ENCODE measurements at places on chromosomes 12 and 14.

DNA sequence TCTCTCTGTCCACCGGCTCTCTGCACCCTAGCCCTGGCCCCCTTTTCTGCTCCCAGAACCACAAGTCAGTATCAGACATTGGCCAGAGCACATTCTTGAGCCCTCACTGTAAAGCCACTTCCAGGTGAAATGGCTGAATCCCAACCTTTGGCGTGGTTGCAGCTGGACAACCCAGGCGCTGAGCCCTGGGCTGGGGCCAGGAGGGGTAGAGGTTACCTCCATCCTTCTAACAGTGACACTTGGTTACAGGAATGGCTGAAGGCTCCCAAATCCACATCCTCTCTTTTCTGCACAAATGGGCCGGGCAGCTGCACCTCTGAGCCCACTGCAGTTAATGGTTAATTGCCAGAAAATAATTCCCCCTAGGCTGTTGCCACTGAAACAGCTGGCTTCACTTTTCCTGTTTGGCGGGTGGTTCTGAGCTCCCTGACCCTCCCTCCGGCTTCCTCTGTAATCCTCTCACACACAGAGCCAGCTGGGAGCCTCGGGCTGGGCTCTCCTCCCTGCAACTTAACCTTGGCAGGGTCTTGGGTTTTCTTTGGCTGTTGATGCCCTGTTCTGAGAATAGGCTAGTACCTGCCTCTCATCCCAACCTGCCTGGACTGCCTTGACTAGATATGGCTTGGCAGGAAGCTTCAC is 44.1 kb downstream of the TSPAN11 start:
- no peak for DNase-seq

DNA sequence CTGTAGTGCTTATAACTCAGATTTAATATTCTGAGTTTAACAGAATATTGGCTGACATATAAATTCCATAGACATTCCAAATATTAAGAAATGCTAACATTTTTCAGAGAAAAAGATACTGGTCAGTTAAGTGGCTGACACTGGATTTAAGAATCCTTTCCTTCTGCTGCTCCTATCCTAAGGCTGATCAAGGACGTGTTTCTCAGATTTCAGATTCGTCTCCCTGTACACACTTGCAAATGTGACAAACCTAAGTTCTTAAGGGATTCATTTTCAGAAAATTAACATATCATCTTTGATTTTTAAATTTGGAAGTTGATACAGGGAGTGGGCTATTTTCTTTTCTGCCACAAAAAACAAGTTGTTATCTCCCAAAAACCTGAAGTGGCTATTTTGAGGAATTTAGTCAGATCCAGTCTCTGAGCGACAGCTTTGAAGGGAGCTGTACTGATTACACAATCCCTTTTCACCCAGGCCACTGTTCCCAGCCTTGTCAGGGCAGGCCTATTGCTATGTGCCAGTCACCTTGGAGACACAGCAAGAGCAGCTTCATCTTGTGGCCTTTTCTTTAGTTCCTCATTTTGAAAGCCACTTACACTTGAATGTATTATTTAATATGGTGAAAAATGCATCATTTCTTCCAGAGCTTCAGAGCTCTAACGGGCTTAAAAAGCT is 370.6 kb downstream of the KCNH5 start:
- no peak for DNase-seq

DNA sequence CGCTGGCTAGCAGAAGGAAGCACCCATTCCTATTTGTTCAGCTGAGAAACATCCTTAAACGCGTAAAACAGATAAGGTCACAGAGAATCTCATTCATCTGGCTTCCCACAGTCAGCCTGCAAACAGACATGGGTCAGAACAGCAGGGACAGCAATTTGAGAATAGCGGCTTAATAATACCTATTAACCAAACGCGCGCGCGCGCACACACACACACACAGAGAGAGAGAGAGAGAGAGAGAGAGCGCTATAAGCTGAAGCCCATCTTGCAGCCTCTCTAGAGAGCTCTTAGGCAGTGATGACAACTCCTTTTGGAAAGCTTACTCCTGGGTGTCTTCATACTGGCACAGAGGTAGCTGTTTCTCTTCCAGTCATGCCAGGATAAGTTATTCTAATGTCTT is 26.4 kb downstream of the TMEM132D start:
- DNase-seq = no peak

GRCh38 chr12:53994264-53995001 is 5.5 kb upstream of the HOXC9 start:
- DNase-seq = no peak

- DNase-seq = no peak
Measured at GRCh38 chr12:132154941-132155770, 10.9 kb downstream of the NOC4L start.

GRCh38 chr12:113987261-113988063 is 21.3 kb upstream of the RBM19 start:
- DNase-seq = no peak

DNA sequence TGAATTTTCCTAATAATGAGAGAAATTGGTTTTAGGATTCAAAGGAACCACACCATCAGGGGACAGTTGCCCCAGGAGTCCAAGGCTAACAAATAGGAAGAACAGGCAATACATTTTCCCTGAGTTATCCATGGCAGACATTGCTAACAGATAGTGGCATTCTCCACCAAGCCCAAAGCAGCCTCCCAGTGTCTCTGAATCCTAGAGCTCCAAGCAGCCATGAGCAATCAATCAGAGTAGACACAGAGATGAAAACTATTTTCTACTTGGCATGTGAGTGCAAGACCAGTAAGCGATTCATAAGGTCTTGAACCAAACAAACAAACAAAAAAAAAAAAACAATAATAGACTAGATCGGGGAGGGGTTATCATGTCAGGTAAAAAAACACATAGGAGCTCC is 515.7 kb downstream of the MED13L start:
- no peak for DNase-seq

- no peak for DNase-seq
Measured at GRCh38 chr14:34619471-34619870, 10.5 kb downstream of the SNX6 start.

- no peak for DNase-seq
Measured at GRCh38 chr12:58225203-58225877, 284.0 kb downstream of the ATP23 start.

All from stimulated activated naive CD4-positive, alpha-beta T cell (primary cell).